ENCODE measurements at places on chromosomes 1 and 21. TPM values are rescaled to one million over a fixed set of nuclear protein-coding genes. Genes with fewer than 3 reads are reported as not detected.

Gene SLAMF9
- total RNA-seq, result not detected

DNA sequence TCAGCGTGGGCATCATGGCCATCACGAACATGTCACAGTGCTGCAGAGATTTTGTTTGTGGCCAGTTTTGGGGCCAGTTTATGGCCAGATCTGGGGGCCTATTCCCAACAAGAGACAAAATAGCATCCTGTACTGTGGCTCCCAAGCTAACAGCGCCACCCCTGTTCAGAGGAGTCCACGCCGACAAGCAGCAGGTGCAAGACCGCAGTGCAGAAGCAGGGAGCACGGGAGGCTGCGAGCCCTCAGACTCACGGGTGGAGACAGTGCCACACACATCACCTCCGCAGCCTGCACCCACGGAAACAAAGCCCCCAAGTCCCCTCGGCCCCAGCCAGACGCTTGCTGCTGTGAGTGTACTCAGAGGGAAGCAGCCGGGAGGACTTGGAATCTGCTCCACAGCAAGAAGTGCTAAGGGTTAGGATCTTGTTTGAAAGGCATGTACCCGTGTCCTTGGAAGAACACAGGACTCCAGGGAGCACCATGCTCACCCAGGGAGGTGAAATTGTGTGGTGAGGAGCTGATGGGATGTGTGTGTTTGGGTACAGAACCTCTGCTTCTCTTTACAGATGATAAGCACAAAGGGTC is 7.1 kb downstream of the TCP10L start:
- peak; percentile 25 for DNase-seq

DNA sequence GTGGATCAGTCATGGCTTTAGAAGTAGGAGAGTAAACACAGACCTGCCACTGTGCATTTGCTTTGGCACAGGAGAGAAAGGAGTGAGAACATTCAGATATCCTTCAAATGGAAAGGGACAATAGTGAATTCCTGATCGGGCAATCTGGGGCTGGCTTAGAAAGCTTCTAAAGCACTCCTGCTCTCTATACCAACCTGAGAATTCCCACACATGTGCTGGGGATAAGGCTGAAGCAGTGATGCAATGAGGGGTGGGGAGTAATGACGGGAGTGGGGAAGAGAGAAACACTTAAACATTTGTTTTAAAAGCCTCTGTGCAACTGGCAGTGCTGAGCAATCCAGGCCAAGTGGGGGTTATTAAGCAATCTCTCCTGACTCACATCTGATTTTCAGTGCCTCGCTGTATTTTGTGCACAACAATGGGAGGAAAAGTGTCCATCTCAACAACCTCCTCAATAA is 108.8 kb downstream of the KIAA0319L start:
- no peak for DNase-seq

Gene FAM72D
- total RNA-seq, result 1.5 TPM

DNA sequence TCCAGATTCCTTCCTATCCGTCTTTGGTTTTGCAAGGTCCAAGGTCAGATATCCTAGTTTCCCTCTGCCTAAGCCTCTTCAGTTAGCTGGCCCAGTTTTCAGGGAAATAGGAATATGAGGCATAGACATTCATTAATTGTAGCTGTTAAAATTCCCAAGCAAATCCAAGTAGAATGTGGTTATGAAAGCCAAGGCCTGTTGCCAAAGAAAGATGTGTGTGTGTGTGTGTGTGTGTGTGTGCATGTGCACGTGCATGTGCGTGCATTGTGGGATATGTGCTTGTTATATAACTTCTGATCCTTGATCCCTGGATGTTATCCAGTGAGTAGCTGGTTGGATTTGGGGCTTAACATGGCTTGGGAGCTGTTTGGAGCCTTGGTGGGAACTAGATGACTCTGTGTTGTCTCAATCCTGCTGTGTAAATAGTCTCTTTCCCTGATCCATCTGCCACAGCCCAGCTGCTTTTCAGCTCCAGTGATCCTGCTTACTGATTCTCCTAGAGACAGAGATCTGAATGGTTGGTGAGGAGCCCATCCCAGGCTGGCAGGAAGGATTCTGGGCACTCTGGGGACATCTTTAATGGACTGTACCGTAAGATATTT is 70.6 kb upstream of the GCLM start:
- DNase-seq, result no peak

Data from stomach (tissue), 19 donors.